ENCODE measurements at places on chromosomes 6 and 20. TPM values are rescaled to one million over a fixed set of nuclear protein-coding genes. Genes with fewer than 3 reads are reported as not detected.
A peak's percentile ranks its signal among the peaks of the same experiment; 100 is the strongest.

The METTL24 gene
- total RNA-seq, result not detected

The NTSR1 gene
- not detected for total RNA-seq

The RIPPLY2 gene
- total RNA-seq, result not detected

The PAX1 gene
- not detected for total RNA-seq

The RNF217 gene
- 2.0 TPM for total RNA-seq

The LGSN gene
- 0.15 TPM for total RNA-seq

The PCIF1 gene
- 45.7 TPM for total RNA-seq

The POU5F1 gene
- total RNA-seq, result not detected

The TGM3 gene
- total RNA-seq, result not detected

The NOX3 gene
- total RNA-seq, result not detected

- no peak for DNase-seq
Observed at GRCh38 chr20:55471052-55472006, 534.0 kb downstream of the CBLN4 start.

DNA sequence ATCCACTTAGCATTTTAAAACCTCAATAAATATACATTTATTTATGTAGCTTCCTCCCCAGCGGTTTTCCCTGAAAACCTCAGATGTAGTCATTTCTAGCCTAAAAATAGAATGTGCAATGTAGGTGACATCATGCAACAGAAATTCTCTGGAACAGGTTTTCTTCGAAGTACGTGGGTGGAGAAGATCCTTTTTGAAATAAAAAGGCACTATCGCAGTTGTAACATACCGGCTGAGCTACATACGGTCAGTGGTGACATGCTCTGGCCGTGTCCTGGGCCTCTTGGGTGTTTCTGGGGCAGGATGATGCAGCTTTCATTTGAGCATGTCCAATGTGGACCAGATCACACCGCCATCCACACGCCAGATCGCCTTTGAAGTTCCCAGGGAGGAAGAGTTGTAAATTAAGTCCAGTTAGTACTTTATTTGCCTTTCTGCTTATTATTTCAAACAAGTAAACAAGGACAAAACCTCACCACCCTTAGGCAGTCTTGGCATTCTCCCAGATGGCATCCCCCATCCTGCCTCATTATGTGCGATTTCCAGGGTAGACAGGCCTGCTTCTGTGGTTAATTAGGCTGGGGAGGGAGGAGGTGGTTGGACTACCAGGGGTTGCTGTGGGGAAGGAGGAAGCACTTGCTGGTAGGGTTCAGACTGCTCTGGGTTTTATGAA, 109.5 kb upstream of the CLDN20 start:
- peak; percentile 54 for DNase-seq

- DNase-seq, result no peak
Observed at GRCh38 chr6:122678841-122679240, 68.6 kb downstream of the PKIB start.

DNA sequence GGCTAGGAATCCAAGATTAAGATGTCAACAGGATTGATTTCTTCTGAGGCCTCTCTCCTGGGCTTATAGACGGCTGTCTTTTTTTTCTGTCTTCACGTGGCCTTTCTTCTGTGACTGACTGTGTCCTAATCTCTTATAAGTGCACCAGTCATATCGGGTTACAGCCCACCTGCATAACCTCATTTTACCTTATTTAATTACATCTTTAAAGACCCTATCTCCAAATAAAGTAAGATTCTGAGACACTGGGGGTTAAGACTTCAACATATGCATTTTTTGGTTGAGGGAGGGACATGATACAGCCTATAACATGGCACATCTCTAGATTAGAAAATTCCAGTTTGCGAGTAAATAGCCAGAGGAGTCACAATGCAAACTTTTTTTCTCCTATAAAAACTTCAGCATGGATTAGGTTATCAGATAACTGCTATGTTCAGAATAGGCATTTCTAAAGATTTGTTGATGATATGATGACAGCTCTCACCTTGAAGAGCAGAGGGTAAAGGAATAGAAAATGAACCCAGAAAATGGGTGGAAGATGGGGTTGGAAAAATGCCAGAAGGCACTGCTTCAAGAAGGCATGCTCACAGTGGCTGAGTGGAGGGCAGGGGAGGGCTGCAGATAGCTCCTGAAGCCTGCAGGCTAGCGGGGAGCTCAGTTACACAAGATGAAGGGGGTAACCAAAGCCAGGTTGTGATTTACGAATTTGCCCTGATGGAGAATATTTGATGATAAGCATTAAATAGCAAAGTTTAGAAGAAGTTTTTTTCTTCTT, 8.7 kb upstream of the PDE7B start:
- no peak for DNase-seq

- DNase-seq, result no peak
Observed at GRCh38 chr6:90440586-90441283, 144.1 kb upstream of the BACH2 start.

DNA sequence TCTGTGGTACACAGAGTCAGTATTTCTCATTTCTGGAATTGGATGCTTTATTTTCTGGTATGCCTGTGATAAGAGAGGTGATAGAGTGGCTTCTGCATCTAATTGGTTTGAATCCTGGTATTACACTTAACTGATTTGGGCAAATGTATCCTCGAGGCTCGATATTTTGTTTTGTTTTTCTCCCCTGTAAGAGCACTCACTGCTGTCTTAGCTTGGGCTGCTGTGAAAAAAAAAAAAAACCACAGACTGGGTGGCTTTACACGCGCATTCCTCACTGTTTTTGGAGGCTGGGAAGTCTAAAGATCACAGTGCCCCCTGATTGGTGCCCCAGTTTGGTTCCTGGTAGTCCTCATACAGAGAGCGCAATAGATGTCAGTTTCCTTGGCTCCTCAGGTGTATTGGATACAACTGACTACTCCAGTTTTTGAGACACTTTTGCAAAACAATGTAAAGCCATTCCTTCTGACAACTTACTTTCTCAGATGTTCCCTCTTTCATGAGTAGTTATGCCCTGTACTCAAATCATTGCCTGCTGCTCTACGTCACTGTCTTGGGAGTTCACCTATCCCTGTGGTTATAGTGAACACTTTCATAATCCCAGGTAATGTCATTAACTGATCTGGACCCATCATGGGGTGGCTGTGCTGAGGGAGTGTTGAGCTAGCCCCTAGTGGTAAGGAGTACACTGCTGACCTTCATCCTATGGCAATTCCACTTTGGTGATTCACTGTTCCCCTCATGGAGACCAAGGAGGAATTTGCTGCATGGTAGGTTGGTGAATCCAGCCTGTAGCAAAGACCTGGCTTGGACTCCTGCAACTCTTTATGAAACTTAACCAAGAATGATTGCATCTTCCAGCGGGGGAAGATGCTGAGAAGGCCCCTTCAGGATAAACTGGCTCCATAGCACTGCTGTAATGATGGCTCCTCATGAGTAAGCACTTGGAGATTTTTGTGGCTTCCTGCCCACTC, 3.5 kb upstream of the ACAT2 start:
- no peak for DNase-seq

GRCh38 chr20:43863821-43864544, 50.7 kb upstream of the TOX2 start:
- DNase-seq, result no peak

- no peak for DNase-seq
Observed at GRCh38 chr6:91268941-91269340, 682.1 kb upstream of the MAP3K7 start.

GRCh38 chr6:156780102-156780641, 3.0 kb downstream of the ARID1B start:
- DNase-seq, result peak; percentile 67

DNA sequence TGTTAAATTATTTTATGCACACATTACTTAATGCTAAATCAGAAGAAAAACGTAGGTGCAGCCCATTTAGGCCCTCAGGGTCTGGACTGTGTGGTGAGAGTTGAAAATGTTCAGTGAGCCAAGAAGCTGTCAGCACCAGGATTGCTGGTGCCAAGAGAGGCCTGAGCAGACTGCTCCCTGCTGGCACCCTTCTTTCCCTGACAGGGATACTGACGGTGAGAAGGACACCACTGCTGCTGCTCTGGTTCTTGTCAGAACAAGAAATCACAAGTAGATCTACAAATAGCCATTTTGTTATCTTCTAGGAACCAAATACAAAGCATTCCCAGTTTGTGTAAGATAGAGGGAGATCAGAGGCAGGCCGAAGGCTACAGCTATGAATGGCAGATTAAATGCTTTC, 48.7 kb upstream of the CRISP1 start:
- no peak for DNase-seq

- no peak for DNase-seq
Observed at GRCh38 chr20:45905505-45906079, 6.4 kb downstream of the PLTP start.

- no peak for DNase-seq
Observed at GRCh38 chr20:9119776-9120175, 50.9 kb downstream of the PLCB4 start.

DNA sequence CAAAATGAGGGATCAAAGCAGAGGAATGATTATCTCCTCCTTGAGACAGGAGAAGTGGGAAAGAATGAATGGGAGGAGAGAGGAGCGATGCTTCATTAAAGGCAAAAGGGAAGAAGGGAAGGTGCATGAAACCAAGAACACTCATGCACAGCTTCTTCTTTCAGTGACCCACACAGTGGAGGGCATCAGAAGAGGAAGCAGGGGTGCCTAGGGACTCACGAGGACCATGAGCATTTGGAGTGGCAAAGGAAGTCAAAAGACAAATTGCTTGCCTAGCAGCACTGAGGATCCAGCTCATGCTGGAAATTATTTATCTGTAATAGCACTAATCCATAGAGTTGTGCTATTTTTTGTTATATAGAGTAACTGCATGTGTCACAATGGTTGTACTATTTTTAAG, 66.1 kb downstream of the SMLR1 start:
- DNase-seq, result no peak

- no peak for DNase-seq
Observed at GRCh38 chr6:92069781-92070180, 1349.6 kb downstream of the EPHA7 start.

DNA sequence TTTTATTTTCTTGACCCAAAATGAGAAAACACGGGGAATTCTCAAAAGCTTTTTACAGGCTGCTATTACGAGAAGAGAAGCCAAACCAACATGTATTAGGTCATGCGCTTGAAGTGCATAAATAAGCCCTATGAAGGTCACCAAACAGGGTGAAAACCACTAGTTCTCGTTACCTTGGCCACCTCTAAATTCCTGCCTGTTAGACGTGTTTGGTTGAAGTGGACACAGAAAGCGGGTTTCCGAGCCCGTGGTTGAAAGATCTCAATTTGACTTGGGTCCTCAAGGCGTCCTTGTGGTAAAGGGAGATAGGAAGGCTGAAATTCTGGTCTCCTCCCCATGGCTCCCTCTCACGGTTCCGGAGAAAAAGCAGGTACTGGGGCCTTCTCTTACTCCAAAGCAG, 6.2 kb downstream of the EYA2 start:
- DNase-seq, result no peak

- peak; percentile 13 for DNase-seq
Observed at GRCh38 chr20:58703765-58704371, 11.3 kb downstream of the NPEPL1 start.

DNA sequence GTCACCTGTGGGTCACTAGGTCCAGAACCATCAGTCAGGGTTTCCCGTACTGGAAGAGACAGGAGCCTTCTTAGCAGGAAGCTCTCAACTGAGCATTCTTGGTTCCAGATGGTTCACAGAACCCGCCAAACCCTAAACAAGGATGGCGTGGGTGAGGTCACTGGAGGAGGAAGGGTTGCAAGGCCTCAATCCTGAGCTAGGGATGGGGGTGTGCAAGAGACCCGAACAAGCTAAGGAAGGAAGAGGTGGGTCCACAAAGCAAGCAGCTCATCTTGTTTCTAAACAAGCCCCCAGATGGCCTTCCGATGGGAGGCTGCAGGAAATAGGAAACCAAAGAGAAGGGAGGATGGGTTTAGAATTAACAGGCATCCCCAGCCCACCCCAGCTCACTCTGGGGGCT, 92.7 kb downstream of the PREX1 start:
- DNase-seq, result no peak

- DNase-seq, result no peak
Observed at GRCh38 chr20:17622851-17623508, 53.1 kb downstream of the DSTN start.

DNA sequence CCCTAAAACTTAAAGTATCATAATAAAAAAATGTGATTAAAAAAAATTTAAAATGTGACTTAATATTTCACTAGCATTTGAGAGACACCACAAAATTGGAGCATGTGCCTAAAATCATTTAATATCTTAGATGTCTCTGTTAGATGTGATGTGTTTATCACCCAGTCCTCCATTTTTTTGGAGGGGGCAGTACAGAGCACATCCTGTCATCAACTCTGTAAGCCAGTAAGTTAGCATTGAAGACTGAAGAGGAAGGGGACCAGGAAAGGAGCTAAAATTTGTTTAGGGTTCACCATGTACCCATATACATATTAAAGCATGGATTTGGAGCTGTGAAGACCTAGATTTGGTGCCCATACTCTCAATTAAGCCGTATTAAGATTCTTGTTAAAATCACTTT, 30.7 kb upstream of the ADIG start:
- DNase-seq, result no peak

DNA sequence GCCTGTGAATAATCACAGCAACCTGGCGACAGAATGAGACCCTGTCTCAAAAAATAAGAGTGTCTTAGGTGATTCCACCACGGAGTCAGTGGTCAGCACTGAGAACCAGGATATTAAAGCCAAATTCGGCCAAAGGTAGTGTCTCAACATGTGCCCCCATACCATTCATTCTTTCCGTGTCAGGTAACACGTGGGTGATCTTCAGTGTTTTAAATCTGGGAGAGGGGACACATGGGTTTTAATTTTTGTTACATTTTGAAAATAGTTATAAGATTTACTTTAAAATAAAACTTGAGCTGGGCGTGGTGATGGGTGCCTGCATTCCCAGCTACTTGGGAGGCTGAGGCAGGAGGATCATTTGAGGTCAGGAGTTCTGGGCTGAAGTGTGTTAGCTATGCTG, 59.0 kb downstream of the TFAP2C start:
- no peak for DNase-seq

DNA sequence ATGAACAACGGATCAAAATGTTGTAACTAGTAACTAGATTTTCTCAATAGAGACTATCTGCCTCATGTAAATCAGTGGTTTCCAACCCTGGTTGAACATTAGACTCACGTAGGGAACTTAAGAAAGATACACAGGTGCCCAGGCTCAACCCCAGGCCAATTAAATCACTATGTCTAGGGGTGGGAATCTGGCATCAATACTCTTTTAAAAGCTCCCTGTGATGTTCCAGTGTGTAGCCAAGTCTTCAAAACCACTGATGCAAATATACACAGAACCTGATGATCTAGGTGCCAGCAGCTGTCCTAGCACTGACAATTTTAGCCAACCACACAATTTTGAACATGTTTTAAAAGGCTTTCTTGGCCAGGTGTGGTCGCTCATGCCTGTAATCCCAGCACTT, 128.7 kb downstream of the TBC1D32 start:
- no peak for DNase-seq

- DNase-seq, result no peak
Observed at GRCh38 chr20:35648836-35649235, 15.9 kb downstream of the CPNE1 start.

DNA sequence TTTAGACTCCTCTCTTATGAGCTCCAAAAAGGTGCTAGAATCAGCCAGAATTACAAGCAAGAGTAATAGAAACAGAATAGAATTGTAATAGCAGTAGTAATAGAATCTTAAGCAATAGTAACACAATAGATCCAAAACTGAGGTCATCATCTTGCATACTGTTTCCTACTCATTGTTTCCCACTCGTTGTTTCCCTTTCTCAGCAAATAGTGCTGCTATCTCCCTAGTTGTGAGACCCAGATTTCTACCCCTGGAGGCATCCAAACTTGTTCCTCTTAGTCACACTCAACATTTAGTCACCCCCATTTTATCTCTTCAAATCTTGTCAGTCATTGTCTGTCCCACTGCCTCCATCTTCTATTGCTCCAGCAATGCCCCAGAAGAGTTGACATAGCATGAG, 356.9 kb upstream of the MARCKS start:
- no peak for DNase-seq
